Activated naive CD4-positive, alpha-beta T cell treated with anti-CD3 and anti-CD28 coated beads, Interleukin-2, amount 50 U/mL, for 72 hours (primary cell): ENCODE measurements at places on chromosomes 12 and 14. TPM values are rescaled to one million over a fixed set of nuclear protein-coding genes. Genes with fewer than 3 reads are reported as not detected.

DNA sequence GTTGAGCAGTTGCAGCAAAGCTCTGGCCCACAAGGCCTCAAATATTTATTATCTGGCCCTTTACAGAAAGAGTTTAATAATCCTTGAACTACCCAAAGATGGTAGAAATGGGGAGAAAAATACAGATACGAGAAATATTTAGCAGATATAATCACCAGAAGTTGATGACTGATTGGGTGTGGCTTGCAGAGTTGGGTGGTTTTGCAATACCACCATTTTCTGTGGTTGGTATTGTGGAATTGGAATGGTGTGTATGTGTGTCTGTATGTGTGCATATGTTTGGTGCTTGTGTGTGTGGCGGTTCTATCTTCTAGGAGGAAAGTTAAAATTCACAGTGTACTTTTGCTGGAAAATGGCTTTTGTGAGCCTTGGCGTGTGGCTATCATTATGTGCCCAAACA lies 85.4 kb upstream of the MANSC4 start:
- DNase-seq: no peak

GRCh38 chr12:73665193-73665592 lies 872.4 kb upstream of the ATXN7L3B start:
- DNase-seq: no peak

DNA sequence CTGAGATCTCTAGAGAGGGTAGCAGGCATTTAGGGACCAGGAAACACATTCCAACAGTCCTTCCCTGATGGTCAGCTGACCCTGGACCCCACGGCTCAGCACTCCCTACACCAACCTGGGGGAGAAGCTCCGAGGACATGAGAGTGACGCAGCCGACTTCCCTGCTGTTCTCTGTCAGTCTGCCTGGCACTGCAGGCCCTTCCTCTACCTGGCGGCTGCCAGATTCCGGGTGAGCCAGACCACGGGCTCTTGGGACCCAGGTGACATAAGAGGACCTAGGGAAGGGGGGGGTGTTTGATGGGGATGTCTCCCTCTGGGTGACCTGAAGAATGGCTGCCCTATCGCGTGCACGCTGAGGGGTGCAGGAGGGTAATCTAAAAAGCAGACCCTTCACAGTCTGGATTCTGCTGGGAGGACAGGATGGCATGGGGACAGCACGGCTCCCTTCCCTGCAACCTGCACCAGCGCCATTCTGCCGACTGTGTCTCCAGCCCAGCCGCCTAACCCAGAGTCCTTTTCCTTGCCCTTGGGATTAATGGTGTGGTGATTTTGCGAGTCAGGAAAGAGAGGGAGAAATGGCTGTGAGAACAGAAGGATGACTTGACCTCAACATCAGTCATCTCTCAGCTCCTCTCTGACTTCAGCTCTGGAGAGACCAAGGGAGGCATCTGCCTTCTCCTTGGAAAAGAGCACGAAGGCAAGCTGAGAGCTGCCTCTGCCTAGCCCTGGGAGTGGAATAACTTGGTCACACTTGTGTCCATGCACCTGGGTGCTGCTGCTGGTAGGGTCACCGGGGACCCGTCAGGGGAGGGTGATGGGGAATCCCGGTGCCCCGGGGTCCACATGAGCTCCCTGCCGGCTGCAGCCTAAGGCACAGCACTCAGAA lies 158.5 kb downstream of the CALM1 start:
- no peak for DNase-seq

DNA sequence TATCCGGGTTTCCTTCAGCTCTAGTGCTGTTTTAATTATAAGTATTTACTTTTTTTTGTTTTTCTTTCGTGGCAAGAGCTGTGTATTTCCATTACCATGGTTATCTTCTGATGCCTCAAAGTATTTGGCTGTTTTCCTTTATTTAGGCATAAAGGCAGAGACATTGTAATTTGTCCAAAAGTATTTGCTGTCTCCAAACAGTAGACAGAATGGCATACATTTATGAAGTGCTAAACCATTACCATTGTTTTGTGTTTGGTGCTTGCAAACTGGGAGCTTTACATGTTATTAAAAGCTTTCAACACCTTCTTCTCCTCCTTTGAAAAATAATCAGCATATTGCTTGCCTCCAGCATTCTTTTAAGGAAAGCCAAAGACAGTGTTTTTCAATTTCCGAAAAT lies 46.3 kb downstream of the FLRT2 start:
- DNase-seq: no peak

Gene STYK1
- total RNA-seq: not detected

Gene CIT
- total RNA-seq: 83.4 TPM

Gene IL31
- total RNA-seq: 0.87 TPM

Gene SOAT2
- total RNA-seq: 0.59 TPM

Gene TEX52
- 0.20 TPM for total RNA-seq
